T-cell (primary cell): ENCODE measurements at places on chromosomes 2 and 18. TPM values are rescaled to one million over a fixed set of nuclear protein-coding genes. Genes with fewer than 3 reads are reported as not detected.

Gene EML6
- total RNA-seq = 2.6 TPM

Gene WIPF1
- 361 TPM for total RNA-seq

Gene DARS1
- total RNA-seq = 77.4 TPM

Gene SH3RF3
- total RNA-seq = 4.6 TPM

Gene IL1RL2
- not detected for total RNA-seq

Gene VSNL1
- not detected for total RNA-seq

DNA sequence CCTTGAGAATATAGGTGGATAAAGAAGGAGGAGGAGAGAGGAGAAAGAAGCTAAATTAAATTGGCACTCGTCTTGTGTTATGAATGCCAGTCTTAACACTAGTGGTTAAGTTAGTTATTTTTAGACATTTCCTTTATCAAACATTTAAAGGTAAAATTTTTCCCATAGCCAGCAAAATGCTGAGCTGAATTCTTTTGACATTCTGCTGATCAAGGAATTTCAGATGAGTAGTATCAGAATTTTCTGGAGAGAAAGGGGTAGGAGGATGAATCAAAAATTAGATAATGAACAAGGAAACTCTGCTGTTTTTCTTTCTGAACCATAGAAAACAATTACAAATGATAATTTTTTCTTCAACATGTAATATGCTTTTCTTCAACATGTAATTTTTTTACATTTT, 52.5 kb downstream of the ASXL3 start:
- no peak for DNase-seq

GRCh38 chr2:238667008-238667407, 180.9 kb upstream of the TWIST2 start:
- no peak for DNase-seq

DNA sequence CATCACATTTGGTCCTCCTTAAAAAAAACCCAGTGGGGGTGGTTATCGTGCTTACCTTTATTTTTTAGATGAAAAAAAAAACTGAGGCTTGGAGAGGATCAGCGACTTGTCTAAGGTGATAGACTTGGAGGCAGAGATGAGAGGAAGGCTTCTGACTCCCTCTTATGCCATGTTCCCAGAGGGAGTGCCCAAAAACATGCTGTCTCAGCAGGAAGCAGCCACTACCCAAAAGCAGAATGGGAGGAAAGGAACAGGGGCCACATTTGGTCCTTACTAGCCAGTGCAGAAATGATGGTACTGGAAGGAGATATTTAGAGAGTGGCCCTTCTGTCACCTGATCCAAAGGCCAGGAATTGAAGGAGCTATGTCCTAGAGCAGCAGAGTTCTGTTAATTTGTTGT, 118.4 kb downstream of the B3GNT2 start:
- no peak for DNase-seq

DNA sequence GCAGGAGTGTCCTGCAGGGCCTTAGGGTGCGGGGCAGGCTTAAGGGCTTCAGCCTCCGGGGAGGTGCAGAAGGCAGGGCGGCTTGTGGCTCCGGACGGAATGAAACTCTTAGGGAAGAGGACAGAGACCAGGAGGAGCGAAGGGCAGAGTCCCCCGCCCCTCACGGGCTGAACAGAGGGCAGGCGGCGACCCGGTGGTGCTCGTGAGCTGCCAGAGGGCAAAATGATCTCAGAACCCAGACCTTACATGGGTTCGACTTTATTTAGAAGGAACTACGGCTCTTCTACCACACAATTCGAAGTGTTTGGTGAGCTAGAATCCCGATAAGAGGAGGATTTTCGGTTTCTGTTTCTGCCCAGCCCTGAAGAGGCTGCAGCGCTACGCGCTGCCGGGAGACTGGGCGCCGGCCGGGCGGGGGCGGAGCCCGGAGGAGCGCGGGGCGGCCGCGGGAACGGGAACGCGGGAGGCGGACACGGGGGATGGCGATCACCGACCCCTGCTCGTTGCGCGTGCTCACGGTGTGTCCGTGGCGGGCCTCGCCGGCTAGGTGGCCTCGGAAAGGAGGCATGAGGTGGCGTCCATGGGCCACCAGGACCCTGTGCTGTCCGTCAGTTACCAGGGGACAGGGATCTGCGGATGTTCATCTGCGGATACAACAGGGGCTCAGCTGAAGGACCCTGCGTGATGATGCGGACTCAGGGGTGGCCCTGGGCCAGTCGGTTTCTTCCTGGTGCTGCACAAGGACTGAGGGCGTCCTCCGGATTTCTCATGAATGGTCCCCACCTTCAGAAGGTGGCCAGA, 4.2 kb upstream of the SP100 start:
- DNase-seq = peak; percentile 44

DNA sequence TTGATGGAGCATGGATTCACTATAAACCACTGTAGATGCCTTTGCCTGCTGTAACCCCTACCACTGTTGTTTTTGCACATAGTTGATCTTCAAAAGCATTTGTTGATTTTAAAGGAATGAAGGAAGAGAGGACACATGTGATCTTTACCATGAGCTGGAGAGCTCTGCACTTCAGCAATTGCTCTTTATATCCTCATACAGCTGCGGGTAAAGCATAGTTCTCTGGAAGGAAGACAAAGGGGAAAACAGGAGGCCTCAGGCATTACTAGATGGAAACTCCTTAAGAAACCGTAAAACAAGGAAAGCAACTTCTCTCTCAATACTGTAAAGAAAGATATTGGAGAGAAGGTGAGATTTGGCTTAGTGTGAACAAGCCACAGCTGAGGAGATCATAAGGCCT, 60.6 kb downstream of the SCG2 start:
- DNase-seq = no peak

DNA sequence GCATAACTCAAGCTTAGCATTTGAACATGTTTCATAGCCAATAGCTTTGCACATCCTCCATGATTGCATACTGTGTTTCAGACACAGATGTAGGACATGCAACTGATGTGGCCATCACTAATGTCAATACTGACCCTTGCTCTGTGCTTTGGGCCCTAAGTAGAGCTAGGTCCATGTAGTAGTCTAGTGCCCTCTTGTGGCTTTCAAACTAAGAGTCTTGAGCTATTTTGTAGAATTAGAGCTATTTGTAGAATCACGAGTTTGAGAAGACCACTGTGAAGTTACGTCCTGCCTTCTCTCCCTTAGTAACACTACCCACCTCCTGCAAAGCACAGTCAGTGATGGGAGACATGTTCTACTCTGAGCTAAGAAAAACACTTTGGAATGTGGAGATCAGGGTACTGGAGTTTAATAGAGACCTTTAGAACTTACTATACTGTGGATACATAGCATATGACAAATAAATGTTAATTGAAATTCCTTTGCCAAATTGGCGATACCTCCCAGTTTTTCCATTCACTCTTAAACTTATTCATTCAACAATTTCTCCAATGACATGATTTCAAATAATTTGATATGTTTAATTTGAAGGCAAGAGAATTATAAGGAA, 306.5 kb upstream of the TNP1 start:
- DNase-seq = no peak

- DNase-seq = no peak
Measured at GRCh38 chr18:43277164-43277600, at the start of gene SYT4. Gene SYT4, minus strand, starts transcription at chr18:43277490. Its CDS starts 209 bp downstream, at chr18:43277281.

DNA sequence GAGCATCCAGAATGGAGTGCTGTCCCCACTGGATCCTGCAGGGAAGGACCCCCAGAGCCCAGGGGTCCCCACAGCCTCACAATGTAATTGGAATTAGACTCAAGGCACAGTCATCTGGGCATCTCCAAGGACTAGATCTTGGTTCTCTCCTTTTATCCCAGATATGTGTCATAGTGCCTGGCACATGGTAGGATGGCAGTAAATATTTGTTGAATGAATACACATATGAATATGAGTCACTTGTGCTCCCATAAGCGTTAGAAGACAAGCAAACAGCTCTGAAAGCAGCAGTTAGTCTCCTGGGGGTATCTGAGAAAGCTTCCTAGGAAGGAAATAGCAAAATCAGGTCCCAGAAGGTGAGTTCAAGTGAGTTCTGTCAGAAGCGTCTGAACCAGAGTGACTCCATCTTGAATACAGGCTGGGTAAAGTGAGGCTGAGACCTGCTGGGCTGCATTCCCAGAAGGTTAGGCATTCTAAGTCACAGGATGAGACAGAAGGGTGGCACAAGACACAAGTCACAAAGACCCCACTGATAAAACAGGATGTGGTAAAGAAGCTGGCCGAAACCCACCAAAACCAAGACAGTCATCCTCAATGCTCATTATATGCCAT, 234.1 kb upstream of the ID2 start:
- DNase-seq = no peak

DNA sequence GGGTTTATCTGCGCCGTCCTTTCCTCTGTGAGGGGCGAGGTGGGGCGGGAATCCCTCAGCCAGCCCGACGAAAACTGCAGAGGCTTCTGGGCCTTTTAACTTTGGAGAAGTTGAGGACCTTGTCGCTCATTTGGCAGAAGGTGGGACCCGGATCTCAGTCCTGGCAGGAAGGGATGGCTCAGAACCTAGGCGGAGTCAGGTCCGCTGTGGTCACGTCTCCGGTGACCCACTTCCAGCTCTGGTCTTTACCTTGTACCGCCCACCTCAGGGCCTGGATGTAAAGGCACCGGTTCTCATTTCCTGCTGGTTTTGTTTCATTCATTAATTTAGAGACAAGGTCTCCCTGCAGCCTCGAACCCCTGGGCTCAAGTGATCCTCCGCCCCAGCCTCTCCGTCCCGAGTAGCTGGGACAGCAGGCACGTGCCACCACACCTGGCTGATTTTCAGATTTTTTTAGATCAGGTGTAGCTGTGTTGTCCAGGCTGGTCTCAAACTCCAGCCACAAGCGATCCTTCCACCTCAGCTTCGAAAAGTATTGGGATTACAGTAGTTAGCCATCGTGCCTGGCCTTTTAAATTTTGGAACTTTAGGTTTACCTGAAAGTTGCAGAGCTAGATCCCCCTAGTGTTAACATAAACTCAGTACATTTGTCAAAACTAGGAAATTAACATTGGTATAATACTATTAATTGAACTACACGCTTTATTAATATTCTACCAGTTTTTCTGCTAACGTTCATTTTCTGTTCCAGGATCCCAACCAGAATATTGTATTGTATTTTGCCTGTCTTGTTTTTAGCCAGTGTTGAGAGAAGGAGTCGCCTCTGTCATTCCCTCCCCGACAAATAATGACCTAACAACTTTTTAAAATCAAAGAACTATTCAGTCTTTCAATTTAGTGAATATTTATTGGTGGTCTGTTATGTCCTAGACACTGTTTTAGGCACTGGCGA, 852 bp downstream of the POLI start:
- DNase-seq = peak; percentile 17

- no peak for DNase-seq
Measured at GRCh38 chr18:24868311-24868710, 407.9 kb downstream of the HRH4 start.

- no peak for DNase-seq
Measured at GRCh38 chr18:24003903-24004640, 10.5 kb upstream of the TTC39C start.

GRCh38 chr18:63981719-63982118, 11.8 kb downstream of the SERPINB8 start:
- DNase-seq = no peak

GRCh38 chr2:130756874-130757668, 1.7 kb downstream of the AMER3 start:
- no peak for DNase-seq

DNA sequence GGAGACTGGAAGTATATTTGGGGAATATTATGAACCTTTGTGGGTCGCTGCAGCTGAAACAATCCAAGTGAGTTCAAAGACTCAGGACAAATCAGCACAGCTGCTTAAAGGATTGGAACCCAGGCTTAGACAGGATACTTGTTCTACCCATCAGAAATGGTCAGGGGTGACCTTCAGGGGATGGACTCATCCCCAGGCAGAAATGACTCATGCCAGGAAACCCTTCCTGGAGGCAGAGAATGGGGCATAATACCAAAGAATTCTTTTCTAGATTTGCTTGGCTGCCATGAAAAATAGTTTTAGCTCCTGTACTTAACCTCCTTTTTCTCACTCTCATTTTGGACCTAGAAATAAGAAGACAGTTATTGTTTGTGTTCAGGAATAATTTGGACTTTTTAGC, 425.5 kb downstream of the TSN start:
- no peak for DNase-seq

DNA sequence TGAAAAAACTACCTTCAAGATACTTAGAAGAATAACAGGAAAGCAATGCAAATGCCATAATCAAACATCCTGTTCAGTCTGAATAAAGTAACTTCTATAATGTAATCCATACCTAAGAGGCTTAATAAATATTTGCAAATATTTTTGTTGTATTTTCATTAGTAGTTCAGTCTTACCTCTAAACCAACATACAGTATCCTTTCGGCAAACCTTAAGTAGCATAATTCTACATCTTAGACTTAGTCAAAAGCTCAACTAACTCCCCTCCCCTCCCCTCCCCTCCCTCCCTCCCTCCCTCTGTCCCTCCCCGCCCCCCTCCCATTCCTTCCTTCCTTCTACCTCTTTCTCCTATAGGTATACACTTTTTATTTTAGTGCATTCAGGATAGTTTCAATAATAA, 1373.2 kb downstream of the SUCLG1 start:
- DNase-seq = no peak

DNA sequence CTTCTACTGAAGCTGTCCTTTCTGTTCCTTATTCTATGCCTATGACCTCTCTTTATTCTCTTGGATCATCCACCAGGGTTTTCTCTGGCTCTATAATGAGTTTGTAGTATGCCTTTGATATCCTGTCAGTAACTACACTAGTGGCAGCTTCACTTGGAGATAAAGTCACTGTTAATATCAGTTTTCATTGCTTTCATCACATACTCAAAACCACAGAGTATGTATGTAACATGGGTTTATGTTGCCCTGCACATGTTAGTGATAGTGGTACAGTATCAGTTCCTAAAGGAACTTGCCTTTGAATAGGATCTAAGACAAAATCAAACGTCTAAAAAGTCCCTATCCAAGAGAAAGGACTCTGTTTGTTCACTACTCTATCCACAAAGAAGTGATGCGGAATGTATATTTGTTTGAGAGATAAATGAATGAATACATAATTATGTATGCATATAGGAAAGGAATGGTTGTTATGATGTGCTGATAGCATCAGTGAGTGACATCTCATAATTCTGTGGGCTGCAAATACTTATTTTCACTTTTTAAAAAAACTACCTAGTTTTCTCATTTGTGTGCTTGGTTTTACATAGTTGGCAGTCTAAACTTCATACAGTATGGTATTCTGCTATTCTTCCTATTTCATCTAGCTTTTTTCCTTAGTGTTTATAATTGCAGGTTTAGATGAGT, 45.1 kb downstream of the TET3 start:
- no peak for DNase-seq

- DNase-seq = no peak
Measured at GRCh38 chr18:57959278-57959677, 84.7 kb upstream of the NEDD4L start.

DNA sequence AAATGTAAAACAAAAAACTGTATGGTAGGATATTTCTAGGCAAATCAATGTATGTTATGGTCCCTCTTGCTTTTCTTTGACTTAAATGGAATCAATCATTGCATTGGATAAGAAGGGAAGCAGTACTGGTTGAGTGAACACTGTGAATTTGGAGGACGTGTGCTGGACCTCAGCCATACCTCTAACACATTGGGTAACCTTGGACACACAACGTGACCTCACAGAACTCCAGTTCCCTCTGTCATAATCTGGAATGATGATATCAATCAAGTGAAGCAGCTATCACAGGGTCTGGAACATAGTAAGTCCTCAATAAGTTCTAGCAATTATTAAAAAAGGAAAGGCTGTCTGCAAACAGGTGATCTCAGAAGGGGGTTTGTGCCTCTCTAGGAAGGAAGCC, 474.9 kb upstream of the TCF4 start:
- no peak for DNase-seq

GRCh38 chr2:127381762-127382161, 6.0 kb downstream of the MAP3K2 start:
- DNase-seq = no peak

- DNase-seq = no peak
Measured at GRCh38 chr18:78393086-78393862, 586.3 kb upstream of the SALL3 start.
